LoVo (cell line): ENCODE measurements at places on chromosomes 5 and 9.

DNA sequence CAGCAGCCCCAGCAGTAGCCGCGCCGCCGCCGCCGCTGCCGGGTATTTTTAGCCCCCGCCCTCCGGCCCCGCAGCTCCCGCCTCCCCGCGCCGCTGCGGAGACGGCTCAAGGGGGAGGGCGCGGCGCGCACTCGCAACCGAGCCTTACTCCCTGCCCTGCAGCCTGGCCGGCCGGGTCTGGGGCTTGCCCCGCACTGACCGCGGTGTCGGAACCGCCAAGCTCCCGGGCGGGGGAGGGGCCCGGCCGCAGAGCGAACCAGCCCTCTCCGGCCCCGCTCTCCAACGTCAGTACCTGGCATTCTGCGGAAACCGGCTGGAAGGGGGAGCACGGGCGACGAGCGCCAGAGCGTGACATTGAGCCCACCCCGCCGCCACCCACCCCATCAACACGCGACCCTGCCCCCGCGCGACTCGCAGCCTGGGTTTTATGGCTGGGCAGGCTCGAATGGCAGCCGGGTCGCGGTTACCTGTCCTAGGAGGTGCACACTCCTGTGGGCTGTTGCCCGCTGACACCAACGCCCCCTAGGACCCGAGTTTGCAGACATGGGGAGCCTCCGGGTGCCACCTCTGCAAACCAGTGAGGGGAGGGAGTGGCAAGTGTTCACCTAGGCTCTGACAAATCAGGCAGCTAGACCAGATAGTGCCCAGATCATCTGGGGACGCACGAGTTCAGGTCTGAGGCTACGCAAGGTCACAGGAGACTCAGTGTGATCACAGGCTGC is at the start of gene ACSL6:
TSS of gene ACSL6 (minus strand) at position 37 of the 722 bp plus-strand sequence. CDS start 105 bp downstream, outside the sequence.
- DNase-seq, result peak; percentile 35

- DNase-seq, result no peak
These were observed 58.8 kb downstream of the KDM4C start for GRCh38 chr9:6816581-6816980.

GRCh38 chr5:138370537-138370936 is 18.1 kb downstream of the KDM3B start:
- DNase-seq, result no peak

- no peak for DNase-seq
These were observed 49.4 kb downstream of the FRMPD1 start for GRCh38 chr9:37700131-37700530.

DNA sequence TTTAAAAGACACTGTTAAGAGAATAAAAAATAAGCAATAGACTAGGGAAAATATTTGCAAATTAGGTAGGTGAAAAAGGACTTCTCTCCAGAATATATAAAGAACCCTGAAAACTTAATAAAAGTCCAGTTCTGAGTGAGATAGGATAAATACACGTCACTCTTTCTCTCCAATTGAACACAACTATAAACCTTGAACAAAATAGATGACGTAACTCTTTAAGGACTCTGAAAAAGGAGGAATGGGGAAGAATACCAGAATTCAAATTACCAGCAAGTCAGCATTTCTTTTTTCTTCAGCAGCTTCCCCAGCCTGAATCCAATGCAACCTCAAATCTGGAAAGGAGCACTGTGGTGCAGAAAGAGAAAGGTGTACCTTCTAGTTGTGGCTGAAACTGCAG is 6.8 kb upstream of the WDR41 start:
- DNase-seq, result no peak

GRCh38 chr5:108312258-108312657 is 69.6 kb downstream of the FBXL17 start:
- no peak for DNase-seq

DNA sequence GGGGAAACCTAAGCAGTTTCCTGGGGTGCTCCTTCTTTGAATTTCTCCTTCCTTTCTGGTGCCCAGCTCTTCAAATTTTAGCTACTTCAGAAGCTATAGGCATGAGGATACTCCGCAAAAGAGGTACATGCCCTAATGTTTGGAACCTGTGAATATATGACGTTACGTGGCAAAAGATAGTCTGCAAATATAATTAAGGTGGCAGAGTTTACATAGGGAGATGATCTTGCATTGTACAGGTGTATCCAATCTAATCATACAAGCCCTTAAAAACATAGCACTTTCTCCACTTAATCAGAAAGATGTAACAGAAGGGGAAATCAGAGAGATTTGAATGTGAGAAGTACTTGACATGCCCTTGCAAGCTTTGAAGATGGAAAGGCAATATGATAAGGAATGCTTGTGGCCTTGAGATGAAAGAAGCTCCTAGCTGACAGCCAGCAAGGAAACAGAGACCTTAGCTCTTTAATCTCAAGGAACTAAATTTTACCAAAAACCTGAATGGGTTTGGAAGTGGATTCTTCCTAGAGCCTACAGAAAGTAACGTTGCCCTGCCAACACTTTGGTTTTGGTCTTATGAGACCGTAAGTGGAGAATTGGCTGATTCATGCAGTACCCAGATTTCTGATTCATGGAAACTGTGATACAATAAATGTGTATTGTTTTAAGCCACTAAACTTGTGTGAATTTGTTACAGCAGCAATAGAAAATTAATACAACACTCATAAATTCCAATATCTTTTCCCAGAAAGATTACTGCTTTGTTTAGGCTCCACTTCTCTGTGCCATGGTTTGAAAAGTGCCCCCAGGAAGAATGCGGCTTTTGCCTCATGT is 268.4 kb downstream of the FAM170A start:
- DNase-seq, result no peak
